ENCODE measurements at places on chromosomes 6 and 20.

GRCh38 chr6:79525272-79526100, 11.7 kb downstream of the LCA5 start:
- no peak for DNase-seq
- H3K36me3 ChIP-seq: no peaks in the 10 kb centered on the region

DNA sequence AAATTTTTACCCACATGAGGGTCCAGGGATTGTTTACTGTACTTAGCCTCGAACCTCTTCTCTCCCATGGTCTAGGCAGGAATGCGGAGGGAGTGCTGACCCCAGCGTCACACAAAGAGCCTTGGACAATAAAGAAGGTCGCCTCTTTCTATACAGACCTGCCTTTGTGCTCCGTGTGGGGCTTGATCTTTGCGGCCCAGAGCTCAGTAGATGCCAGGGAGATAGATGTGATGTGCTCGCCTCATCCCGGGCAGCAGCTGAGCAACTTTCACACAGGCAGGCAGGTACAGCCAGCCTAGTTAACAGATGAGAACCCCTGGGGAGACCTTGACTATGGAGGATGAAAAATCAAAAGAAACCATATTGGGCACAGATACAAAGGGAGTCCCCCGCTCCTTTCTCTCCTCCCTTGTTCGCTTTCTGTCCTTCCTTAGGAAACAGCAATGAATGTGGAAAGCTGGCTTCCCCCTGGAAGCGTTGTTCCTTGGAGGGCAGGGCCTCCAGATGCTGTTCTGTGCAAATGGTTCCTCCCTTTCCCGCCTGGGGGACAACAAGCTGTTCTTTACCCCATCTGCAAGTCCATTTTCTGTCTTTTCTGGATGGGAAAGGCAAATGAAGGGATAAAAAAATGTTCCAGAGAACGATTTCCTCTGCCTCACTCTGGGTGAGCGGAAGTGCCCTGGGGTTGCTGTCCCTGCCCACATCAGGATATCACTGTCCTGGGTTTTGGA, 128.3 kb downstream of the OLIG3 start:
- H3K4me3 ChIP-seq: no peak overlapping the region
- peaks cover 6% of the 10 kb centered on the region for H3K36me3 ChIP-seq
- H3K27me3 ChIP-seq: no peaks in the 10 kb centered on the region
- no peak for DNase-seq

GRCh38 chr20:19260412-19261090, 48.1 kb downstream of the SLC24A3 start:
- no peak overlapping the region for H3K27ac ChIP-seq

DNA sequence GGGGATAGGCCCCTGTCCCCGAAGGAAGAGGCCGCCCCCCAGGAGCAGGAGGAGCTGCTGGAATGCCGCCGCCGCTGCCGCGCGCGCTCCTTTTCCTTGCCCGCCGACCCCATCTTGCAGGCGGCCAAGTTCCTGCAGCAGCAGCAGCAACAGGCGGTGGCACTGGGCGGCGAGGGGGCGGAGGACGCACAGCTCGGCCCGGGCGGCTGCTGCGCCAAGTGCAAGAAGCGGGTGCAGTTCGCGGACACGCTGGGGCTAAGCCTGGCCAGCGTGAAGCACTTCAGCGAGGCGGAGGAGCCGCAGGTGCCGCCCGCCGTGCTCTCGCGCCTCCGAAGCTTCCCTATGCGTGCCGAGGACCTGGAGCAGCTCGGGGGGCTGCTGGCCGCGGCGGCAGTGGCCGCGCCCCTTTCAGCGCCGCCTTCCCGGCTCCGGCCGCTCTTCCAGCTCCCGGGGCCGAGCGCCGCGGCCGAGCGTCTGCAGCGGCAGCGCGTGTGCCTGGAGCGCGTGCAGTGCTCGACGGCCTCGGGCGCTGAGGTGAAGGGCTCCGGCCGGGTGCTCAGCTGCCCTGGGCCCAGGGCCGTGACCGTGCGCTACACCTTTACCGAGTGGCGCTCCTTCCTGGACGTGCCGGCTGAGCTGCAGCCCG, 630 bp downstream of the PPP1R3G start:
- no peaks in the 10 kb centered on the region for H3K36me3 ChIP-seq
- H3K4me3 ChIP-seq: no peak overlapping the region
- peaks cover 48% of the 10 kb centered on the region for H3K27me3 ChIP-seq
- no peaks in the 10 kb centered on the region for H3K4me1 ChIP-seq

GRCh38 chr6:6619021-6619794, 30.7 kb downstream of the LY86 start:
- H3K27ac ChIP-seq: no peak overlapping the region
- H3K4me3 ChIP-seq: no peak overlapping the region
- H3K4me1 ChIP-seq: peaks cover 7% of the 10 kb centered on the region
- no peak for DNase-seq
- no peaks in the 10 kb centered on the region for H3K27me3 ChIP-seq

- peaks cover 3% of the 10 kb centered on the region for H3K36me3 ChIP-seq
- no peak overlapping the region for H3K4me3 ChIP-seq
- H3K27me3 ChIP-seq: peaks cover 77% of the 10 kb centered on the region
- H3K27ac ChIP-seq: no peak overlapping the region
- H3K4me1 ChIP-seq: no peaks in the 10 kb centered on the region
These were observed 6.8 kb upstream of the EPB41L1 start for GRCh38 chr20:36147690-36148089.

DNA sequence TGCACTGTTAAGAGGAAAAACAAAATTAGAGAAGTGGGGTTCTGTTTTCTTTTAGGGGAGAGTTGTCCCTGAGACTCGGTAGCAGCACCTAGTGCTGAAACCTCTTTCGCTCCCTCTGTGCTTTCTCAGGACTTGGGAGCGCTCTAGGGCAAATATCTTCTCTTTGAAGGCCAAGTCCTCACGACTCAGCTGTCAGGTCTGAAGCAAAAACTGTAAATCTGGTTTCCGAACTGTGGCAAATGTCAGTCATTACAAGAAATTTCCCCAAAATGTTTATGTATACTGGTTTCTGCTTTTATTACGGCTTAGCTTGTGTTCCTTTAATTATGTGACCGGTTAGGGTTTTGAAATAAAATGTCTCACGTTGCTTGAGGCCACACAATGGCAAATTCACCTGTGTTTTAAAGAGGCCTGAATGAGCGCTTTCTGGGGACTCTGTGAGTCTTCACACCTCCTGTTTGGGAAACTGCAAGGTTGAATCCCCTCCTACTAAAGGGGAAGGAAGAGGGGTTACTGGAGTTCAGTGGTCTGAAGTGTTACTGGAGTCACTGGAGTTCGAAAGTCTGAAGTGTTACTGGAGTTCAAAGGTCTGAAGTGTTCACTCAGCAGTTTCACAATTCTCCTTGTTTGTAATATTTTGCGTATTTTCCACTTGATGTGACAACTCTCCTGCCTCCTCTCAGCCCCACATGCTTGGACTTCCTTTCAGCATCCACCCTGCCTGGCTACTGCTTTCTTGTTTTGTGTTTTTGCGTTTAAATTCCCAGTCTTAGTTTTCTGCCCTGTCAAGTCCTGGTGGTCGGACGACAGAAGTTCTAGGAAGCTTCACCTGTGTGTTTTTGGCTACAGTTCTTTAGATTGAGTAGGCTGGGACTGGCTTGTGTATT, 1.6 kb downstream of the SMPDL3A start:
- H3K27ac ChIP-seq: no peak overlapping the region
- peaks cover 2% of the 10 kb centered on the region for H3K4me1 ChIP-seq
- no peak overlapping the region for H3K4me3 ChIP-seq
- peaks cover 36% of the 10 kb centered on the region for H3K27me3 ChIP-seq
- H3K36me3 ChIP-seq: no peaks in the 10 kb centered on the region

- peaks cover 8% of the 10 kb centered on the region for H3K27me3 ChIP-seq
- peak; percentile 18 for DNase-seq
- no peak overlapping the region for H3K4me3 ChIP-seq
- H3K36me3 ChIP-seq: peaks cover 13% of the 10 kb centered on the region
- H3K27ac ChIP-seq: no peak overlapping the region
- H3K4me1 ChIP-seq: no peaks in the 10 kb centered on the region
These were observed 10.1 kb upstream of the NXT1 start for GRCh38 chr20:23340524-23340923.

DNA sequence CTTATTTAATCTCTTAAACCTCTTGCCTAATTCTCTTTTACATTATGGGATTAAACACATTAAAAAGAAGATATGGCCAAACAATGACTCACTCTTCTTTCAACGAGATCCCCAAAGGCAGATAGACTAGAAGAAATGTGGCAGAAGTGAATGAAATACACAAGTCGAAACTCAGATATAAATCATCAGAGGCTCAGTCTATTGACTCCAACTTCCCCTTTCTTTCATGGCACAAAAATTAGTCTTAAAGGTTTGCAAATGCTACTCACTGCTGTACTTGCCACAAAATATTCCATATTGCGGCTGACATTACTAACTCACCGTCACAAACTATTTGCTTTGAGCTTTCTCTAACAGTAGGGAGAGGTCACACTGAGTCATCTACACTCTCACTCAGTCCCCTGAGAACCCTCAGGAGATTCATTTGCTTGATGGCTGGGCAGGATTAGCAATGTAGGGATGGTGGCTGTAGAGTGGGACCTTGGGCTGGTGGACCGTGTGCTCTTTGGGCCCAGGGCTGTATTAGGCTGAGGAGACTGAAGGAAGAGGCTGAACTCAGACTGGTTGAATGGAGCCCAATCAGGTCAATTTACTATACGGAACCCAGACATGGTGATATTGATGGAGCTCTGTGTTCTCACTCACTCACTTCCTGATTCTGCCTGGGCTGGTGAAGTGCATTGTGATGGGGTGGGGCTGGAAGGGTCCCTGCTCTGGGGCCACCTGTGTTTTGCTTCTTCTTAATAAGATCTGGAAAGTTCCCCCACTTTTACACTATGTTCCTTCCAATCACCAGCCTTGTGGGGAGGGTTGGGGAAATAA, 42.8 kb upstream of the UBR2 start:
- H3K27ac ChIP-seq: no peak overlapping the region
- H3K36me3 ChIP-seq: no peaks in the 10 kb centered on the region
- peaks cover 3% of the 10 kb centered on the region for H3K4me1 ChIP-seq
- no peaks in the 10 kb centered on the region for H3K27me3 ChIP-seq
- no peak for DNase-seq

GRCh38 chr6:148502083-148502772, 159.6 kb downstream of the SASH1 start:
- H3K4me1 ChIP-seq: no peaks in the 10 kb centered on the region
- H3K27ac ChIP-seq: no peak overlapping the region
- no peak for DNase-seq
- H3K27me3 ChIP-seq: peaks cover 64% of the 10 kb centered on the region

DNA sequence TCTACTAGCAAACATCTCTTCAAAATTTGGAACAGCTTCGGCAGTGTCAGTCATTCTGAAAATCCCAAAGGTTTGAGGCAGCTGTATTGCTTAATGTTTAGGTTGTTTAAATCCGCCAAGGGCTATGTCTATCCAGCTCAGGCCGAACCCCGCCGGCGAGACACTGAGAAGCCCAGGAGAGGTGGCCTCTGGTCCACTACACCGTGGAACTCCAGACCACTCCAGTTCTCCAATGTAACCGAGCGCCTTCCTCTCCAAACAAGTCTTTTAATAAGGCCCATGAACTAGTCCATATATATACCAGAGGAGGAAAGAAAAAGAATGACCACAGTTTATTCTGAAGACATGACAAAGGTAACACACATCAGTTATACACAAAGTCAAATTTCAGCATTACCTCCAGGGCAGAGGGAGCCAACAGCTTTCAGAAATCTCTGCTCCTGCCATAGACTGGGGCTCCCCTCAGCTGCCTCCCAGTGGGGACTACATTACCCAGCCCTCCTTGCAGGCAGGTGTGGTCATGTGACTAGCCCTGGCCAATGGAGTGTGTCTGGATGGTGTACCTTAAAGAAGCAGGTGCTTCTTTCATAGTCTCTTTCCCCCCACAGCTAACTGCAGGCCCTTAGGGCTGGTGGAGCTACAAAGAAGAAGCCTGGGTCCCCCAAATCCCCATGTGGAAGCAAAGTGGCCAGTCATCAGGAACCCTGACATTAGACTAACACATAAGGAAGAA, at the start of gene RAMACL:
Gene RAMACL, minus strand, starts transcription at position 255 of the 733 bp plus-strand sequence. Its CDS starts 201 bp downstream, at position 54.
- no peaks in the 10 kb centered on the region for H3K4me1 ChIP-seq
- peaks cover 7% of the 10 kb centered on the region for H3K27me3 ChIP-seq
- peaks cover 5% of the 10 kb centered on the region for H3K36me3 ChIP-seq
- no peak within 1 kb of the TSS for H3K27ac ChIP-seq
- DNase-seq: peak; percentile 19

GRCh38 chr6:126148853-126149252, 162.5 kb downstream of the TRMT11 start:
- no peak overlapping the region for H3K4me3 ChIP-seq
- no peak for DNase-seq
- no peaks in the 10 kb centered on the region for H3K36me3 ChIP-seq
- no peaks in the 10 kb centered on the region for H3K27me3 ChIP-seq

DNA sequence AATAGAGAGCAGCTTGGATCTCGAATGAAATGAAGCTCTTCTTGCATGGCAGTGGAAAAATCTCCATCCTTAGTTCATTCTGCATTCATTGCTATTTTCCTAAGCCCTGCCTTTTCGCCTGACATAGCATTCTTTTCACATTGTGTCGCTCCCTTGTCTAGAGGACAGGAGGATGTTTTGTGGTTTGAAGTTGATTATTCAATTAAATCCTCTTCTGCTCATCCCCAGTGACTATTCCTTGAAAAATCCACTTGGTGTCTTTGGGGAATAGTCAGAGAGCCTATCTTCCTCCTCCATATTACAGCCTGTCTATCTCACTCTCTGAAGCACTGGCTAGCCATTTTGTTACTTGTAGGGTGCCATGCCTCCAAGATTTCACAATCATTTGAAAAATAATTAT, 161.2 kb downstream of the KLHL32 start:
- H3K4me1 ChIP-seq: peaks cover 3% of the 10 kb centered on the region
- no peak overlapping the region for H3K27ac ChIP-seq
- H3K4me3 ChIP-seq: no peak overlapping the region
- no peaks in the 10 kb centered on the region for H3K36me3 ChIP-seq
- no peaks in the 10 kb centered on the region for H3K27me3 ChIP-seq
- no peak for DNase-seq

- H3K27me3 ChIP-seq: peaks cover 47% of the 10 kb centered on the region
- no peak overlapping the region for H3K4me3 ChIP-seq
- no peaks in the 10 kb centered on the region for H3K36me3 ChIP-seq
- no peak overlapping the region for H3K27ac ChIP-seq
- no peaks in the 10 kb centered on the region for H3K4me1 ChIP-seq
- DNase-seq: no peak
These were observed 214.2 kb downstream of the TBC1D7 start for GRCh38 chr6:13113981-13114593.

DNA sequence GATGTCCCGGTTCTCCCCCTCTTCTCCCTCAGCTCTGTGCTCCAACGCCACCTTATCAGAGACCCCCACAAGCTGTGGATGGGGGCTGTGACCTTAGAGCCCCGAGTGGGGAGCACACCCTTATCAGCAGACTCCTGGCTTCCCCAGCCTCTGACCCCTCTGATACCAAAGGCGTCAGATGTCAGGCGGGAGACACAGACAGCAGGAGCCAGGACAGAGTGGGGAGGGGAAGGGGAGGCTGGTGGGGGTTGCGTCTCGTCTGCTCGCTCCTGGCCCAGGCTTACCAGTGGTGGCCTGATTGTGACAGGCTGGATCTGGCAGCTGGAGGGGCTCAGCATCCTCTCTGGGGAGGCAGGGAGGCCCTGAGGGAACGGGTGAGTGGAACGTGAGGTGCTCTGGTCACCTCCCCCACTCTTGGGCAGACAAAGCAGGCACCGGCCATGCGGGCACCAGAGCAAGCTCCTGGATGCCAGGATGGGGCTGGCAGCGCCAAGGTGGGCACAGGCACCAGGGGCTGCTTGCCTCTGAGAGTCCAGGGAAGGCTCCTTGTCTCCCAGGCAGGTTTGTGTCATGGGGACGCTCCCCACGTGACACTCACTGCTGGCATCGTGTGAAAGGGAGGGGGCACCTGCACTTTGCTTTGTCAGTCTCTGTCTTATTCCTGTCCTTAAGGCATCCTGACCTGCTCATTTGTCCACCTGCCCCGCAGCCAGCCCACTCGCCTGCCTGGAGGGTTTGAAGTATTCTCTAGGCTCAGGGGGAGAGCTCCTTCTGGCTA, 27.8 kb upstream of the GATA5 start:
- H3K27me3 ChIP-seq: no peaks in the 10 kb centered on the region
- H3K27ac ChIP-seq: no peak overlapping the region
- no peak overlapping the region for H3K4me3 ChIP-seq
- no peak for DNase-seq
